ENCODE measurements at places on chromosomes 13 and 19. TPM values are rescaled to one million over a fixed set of nuclear protein-coding genes. Genes with fewer than 3 reads are reported as not detected.

DNA sequence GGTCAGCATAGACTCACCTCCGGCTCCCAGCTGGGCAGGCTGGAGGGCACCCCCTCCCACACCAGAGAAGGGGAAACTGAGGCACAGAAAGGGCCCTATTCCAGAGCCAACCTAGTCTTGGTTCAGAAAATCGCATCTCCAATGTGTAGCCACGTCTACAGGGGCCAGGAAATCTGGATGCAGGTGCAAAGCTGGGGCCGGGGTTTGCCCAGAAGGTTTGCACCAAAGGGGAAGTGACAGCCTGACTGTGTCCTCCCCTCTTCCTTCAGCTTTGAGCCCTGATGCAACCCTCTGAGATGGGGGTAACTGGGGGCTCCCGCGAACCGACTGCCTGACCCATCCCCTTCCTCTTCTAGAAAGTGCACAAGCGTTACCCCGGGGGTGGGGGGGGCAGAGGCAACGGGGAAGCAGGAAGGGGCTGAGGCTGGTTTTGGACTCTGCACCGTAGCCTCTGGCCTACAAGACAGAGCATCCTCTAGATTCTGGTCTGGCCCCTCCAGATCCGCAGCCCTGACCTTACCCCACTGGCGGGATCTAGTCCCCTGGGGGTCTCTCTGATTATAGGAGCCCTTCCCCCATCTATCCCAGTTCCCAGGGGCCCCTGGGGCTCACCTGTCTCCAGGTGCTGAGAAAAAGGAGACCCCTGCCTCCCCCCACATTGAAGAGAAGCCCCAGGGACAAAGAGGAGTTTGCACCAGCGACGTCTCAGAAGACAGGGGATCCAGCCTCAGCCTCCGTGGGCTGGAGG lies 1.1 kb upstream of the ONECUT3 start:
- H3K36me3 ChIP-seq = no peaks in the 10 kb centered on the region
- H3K27ac ChIP-seq = no peak overlapping the region
- peak overlapping the region; percentile 60 for H3K4me3 ChIP-seq
- H3K4me1 ChIP-seq = peaks cover 15% of the 10 kb centered on the region

DNA sequence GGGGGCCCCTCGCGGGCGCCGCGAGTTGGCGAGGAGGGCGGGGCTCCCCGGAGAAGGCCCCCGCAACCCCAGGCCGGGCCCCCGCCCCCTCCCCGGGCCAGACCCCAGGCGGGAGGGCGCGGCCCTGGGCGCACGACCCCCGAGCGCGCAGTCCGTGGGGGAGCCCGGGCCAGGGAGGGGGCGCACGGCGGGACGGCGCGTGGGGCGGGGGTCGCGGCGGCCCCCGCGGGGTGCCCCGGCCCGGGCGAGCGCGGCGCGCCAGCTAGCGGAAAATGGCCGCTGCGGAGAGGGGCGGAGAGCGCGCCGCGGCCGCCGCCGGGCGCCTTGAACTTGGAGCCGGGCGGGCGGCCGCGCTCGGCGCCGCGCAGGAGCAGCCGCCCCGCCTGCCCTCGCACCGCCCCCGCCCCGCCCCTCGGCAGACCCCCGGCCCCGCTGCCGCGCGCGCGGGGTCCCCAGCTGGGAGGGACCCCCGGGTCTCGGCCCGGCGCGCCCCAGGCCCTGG lies 6.4 kb upstream of the NFIC start:
- H3K27me3 ChIP-seq = peaks cover 83% of the 10 kb centered on the region
- DNase-seq = no peak

GRCh38 chr13:30874561-30874960 lies 31.5 kb upstream of the MEDAG start:
- H3K27me3 ChIP-seq = peaks cover under 1% of the 10 kb centered on the region
- DNase-seq = no peak
- H3K36me3 ChIP-seq = no peaks in the 10 kb centered on the region
- H3K4me1 ChIP-seq = peaks cover 13% of the 10 kb centered on the region
- H3K27ac ChIP-seq = no peak overlapping the region

Gene ANGPTL8
- not detected for total RNA-seq

Gene CRYL1
- 10.9 TPM for total RNA-seq

Gene MYO16
- 2.3 TPM for total RNA-seq

All from progenitor cell of endocrine pancreas (in vitro differentiated cells).